ENCODE measurements at places on chromosomes 16 and 17.
A peak's percentile ranks its signal among the peaks of the same experiment; 100 is the strongest.

GRCh38 chr16:88585927-88586581 lies 15.9 kb downstream of the ZC3H18 start:
- no peak for DNase-seq

- no peak for DNase-seq
Measured at GRCh38 chr17:41615454-41615853, 2.9 kb upstream of the KRT16 start.

DNA sequence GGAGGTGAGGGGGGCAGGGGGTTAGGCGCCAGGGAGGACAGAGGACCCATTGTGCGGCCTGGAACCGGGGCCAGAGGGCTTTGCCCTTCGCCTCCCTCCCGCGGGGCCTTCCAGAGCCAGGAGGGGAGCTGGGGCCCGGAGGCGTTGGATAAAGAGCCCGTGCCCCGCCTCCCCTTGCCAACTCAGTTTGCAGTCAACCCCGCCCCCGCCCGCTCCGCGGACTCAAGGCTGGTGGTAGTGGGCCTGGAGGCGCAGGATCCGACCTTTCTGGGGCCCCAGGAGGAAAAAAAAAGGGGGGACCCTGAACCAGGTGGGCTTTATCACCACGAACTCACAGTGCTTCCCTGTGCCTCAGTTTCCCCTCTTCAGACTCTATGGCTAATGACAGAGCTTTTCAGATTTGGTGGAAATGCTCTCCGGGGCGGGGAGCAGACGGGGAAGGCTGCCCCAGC lies 2.0 kb upstream of the SPHK1 start:
- DNase-seq, result no peak

DNA sequence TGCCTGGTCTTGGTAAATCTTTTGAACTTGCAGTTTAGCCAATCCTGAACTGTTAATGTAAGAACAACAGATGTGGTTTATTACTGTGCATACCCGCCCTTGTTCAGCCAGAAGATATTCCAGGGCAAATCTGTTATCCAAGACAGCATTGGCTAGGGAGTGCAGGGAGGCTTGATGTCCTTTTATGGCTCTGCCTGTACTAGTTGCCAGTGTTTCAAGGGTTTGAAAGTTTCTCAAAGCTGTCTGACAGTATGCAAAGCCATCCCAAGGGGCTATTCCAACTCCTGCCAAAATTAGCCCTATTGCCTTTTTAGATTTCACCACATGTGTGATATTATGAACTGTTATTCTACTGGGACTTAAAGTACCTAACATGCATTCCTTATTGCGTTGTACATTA lies 30.1 kb downstream of the LCMT1 start:
- DNase-seq, result no peak

DNA sequence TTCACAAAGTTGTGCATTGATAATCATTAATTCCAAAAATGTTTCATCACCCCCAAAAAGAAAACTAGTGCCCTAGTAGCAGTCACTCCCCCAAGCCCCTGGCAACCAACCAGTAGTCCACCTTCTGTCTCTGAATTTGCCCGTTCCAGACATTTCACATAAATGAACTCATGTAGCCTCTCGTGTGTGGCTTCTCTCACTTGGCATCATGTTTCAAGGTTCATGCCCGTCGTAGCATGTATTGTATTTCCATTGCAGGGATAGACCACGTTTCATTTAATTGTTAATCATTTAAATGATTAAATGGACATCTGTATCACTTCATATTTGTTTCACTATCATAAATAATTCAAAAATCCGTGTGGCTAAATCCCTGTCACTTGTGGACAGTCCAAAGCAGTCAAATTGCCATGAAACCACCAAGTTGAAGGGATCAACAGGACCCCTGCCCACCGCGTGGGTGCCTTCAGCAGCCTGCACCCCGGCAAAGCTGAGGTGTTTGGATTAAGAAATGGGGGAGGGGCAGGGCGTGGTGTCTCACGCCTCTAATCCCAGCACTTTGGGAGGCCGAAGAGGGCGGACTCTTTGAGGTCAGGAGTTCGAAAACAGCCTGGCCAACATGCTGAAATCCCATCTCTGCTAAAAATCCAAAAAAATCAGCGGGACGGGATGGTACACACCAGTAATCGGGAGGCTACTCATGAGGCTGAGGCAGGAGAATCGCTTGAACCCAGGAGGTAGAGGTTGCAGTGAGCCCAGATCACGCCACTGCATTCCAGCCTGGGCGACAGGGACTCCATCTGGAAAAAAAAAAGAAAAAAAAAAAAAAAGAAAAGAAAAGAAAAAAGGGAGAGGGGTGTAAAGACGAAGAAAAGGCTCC lies 8.7 kb upstream of the FLYWCH2 start:
- DNase-seq, result no peak

DNA sequence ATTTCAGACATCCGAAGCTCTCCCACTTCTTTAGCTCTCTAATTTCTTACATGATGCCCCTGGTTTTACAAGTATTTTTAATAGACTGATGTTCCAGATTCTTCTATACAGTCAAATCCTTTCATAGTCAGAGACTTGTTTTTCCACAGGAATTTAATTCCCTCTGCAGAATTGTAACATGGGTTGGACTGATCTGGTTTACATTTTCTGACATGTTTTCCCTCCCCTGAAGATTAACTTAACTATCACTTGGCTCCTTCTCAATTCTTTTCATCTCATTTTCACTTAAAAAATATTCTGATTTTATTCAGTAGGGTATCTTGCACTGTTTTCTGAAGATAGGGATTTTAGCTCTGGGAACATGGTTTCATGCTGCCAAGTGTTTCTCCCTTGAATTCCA lies 352.2 kb downstream of the MAF start:
- DNase-seq, result no peak

GRCh38 chr17:39928858-39929645 lies 1.5 kb downstream of the LRRC3C start:
- DNase-seq, result no peak

DNA sequence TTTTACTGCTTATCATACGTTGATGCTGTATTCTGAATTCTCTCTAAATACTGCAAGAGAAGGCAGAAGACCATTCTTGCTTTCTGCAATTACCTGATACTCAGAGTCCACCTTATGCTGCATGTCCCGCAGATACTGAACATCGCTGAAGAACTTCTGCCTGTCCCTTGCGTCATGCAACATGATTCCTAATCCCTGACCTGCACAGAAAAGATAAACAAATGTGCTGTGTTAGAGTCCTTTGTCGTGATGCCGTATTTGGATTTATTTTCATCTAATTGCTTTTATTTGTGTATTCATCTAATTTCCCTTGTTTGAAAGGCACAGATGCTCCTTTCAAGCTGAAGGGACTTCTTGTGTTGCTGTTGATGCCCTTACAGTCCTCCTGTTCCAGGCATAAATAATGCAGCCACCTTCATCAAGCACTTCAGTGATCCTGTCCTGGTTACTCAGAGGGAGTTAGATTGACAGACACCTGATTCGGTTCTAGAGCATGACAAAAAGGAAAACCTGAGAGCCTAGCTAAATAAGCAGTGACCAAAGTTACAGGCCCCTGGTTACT lies 6.5 kb downstream of the MARCHF10 start:
- DNase-seq, result peak; percentile 40

DNA sequence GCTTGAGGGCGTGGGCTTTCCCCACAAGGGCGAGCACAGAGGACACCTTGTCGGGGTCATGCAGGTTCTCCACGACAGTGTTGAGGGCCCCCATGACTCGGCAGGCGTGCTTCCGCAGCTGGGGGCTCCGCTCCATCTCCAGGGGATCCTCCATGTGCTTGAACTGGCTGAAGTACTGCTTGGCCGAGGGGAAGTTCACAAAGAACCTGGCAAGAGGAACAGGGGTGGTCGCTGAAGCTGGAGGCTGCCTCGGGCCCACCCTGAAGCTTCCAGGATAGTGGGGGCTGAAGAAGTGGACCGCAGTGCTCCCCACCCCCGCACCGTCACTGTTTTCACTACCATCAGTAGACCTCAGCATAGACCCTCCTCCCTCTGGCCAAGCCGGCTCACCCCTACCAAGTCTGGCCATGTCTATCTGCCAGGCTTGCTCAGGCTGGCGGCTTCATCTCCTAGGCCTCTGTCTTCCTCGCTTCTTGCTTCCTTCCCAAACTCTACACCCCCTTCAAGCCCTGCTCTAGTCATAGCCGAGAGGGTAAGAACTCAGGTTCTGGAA lies 5.9 kb downstream of the CYGB start:
- no peak for DNase-seq

- DNase-seq, result no peak
Measured at GRCh38 chr17:72350073-72350472, 229.3 kb downstream of the SOX9 start.

- DNase-seq, result no peak
Measured at GRCh38 chr17:56676810-56677209, 83.3 kb downstream of the NOG start.

- no peak for DNase-seq
Measured at GRCh38 chr16:16073891-16074881, 124.8 kb downstream of the ABCC1 start.

DNA sequence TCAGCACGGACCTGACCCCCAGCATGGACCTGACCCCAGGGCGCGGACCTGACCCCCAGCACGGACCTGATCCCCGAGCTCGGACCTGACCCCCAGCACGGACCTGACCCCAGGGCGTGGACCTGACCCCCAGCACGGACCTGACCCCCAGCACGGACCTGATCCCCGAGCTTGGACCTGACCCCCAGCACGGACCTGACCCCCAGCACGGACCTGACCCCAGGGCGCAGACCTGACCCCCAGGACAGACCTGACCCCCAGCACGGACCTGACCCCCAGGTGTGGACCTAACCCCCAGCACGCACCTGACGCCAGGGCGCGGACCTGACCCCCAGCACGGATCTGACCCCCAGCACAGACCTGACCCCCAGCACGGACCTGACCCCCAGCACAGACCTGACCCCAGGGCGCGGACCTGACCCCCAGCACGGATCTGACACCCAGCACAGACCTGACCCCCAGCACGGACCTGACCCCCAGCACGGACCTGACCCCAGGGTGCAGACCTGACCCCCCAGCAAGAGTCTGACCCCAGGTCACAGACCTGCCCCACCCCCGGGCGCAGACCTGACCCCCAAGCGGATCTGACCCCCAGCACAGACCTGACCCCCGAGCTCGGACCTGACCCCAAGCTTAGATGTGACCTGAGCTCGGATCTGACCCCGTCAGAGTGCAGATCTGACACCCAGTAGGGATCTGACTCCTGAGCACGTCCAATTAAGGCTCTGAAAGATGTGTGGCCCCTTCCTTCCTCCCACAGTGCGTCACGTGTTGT lies 98.7 kb downstream of the C16orf95 start:
- no peak for DNase-seq

GRCh38 chr17:81867991-81868673 lies 3.0 kb downstream of the ARHGDIA start:
- DNase-seq, result no peak

Measured in NCI-H774 (cell line).